ENCODE measurements at places on chromosomes 13 and 19. TPM values are rescaled to one million over a fixed set of nuclear protein-coding genes. Genes with fewer than 3 reads are reported as not detected.

DNA sequence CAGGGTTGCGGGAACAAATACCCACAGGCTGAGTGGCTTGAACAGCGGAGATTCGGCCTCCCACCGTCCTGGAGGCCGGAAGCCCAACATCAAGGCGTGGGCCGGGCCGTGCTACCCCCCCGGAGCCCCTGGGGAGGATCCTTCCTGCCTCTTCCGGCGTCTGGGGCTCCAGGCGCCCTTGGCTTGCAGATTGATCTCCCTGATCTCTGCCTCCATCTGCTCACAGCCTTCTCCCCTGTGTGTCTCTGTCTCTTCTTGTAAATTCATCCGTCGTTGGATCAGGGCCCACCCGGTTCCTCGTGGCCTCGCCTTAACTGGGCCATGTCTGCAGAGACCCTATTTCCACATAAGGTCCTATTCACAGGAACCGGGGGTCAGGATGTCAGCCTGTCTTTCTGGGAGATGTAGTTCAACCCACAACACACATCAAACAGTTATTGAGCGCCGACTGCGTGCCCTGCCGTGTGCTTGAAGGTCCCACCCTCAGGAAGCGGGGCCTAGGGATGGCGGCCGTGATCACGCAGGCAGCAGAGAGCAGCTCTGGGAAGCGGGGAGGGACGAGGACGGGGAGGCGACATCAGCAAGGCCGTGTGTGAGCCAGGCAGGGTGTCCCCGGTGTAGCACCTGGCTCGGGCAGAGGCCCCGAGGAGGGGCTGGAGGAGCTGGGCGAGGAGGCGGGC lies 21.3 kb downstream of the HCN2 start:
- H3K36me3 ChIP-seq, result no peaks in the 10 kb centered on the region
- H3K4me3 ChIP-seq, result peak overlapping the region; percentile 40
- H3K27me3 ChIP-seq, result no peaks in the 10 kb centered on the region
- peak overlapping the region; percentile 69 for H3K27ac ChIP-seq
- DNase-seq, result peak; percentile 92

Gene SCEL
- total RNA-seq, result not detected

GRCh38 chr19:10876459-10877240 lies 5.3 kb downstream of the CARM1 start:
- DNase-seq, result peak; percentile 63
- H3K4me3 ChIP-seq, result no peak overlapping the region
- peaks cover 18% of the 10 kb centered on the region for H3K4me1 ChIP-seq

DNA sequence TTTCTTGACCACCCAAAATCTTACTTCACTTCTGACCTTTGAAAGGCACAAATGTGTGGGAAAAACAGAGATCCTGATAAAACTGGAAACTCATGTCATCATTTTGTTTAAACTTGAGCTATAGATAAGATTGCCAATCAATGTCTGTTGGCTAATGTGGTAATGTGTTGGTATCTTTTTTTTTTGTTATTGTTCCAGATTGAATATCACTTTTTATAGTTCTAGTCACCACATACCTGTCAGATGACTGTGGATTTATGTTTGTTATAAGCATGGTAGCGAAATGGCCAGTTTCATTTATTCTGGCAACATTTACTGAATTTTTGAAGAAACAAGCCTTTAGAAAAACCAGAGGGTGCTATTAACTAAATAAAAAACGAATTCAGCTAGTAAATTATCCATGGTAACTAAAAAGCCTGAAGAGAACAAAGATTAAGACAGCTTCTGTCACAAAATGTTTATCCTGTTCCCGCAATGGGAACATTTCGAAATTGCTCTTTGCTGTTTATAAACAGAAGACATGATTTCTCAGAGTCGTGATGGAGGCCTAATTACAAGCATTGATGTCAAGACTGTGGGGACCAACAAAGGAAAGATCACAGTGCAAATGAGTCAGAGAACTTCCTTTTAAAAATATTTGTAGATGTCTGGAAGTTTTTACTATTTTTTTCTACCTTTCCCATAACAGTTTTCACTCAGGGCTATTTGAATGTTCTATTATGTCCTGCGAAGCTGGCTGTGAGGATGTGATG lies 82.9 kb upstream of the POSTN start:
- H3K27me3 ChIP-seq, result no peaks in the 10 kb centered on the region
- H3K4me1 ChIP-seq, result no peaks in the 10 kb centered on the region
- no peak overlapping the region for H3K27ac ChIP-seq
- H3K4me3 ChIP-seq, result no peak overlapping the region

DNA sequence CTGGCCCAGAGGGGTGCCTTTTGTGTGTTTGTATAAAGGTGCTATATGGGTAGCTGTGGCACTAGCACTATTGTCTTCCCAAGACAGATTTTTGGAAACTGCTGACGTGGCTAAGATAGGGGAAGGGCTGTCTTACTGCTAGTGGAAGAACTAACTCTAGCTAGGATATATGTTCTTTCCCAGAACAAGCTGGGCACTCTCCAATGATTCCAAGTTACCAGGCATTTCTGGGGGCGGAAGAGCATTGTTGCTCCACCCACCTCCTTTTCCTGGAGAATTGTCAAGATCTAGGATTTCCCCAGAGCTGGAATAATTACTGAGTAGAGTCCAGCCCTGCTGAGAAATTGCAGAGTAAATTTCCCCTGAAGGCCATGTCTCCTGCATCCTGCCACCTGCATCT lies 408.3 kb downstream of the KLF5 start:
- no peak overlapping the region for H3K4me3 ChIP-seq
- H3K4me1 ChIP-seq, result peaks cover 11% of the 10 kb centered on the region
- peak; percentile 15 for DNase-seq

DNA sequence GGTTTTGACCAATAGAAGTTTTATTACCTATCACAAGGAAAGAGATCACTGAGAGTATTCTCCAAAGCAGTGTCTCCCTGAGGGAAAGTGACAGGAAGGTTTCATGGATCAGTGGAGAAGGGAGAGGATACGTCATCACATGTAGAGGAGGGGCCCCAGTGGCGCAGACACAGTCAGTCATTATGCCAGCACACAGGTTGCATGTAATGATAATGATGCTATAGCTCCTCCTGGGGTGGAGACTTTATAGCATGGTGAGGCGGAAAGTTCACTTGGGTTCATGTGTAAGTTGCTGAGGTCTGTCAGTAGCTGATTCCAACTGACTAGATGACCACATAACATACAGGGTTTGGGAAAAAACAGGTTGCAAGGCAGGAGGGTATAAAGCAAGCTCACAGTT lies 88.8 kb downstream of the FNDC3A start:
- H3K4me1 ChIP-seq, result no peaks in the 10 kb centered on the region
- H3K27me3 ChIP-seq, result no peaks in the 10 kb centered on the region
- no peak for DNase-seq
- H3K4me3 ChIP-seq, result no peak overlapping the region

- peaks cover 5% of the 10 kb centered on the region for H3K4me1 ChIP-seq
- H3K27ac ChIP-seq, result peak overlapping the region; percentile 78
- no peaks in the 10 kb centered on the region for H3K36me3 ChIP-seq
- peak overlapping the region; percentile 59 for H3K4me3 ChIP-seq
- peak; percentile 52 for DNase-seq
Measured at GRCh38 chr19:57665261-57665806, 3.4 kb upstream of the ZSCAN4 start.

DNA sequence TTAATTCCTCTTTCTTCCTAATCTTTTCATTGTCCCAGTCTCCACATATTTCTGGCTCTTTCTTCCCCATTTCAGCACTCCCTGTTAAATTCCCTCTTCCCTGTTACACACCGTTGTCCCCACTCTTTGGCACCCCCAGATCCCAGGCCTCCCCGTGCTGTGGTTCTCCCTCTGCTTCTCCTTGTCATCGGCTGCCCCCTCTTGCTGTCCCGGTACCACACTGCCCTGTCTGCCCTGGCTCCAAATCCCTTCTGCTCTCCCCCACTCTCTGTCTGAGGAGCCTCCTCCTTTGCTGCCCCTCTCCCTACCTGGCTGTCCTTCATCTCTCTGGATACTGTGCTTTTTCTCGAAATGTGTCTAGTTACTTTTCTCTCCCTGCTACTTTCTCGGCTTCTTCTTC lies 983 bp downstream of the ZNF415 start:
- H3K4me1 ChIP-seq, result no peaks in the 10 kb centered on the region
- H3K27me3 ChIP-seq, result no peaks in the 10 kb centered on the region
- no peak for DNase-seq
- H3K4me3 ChIP-seq, result peak overlapping the region; percentile 79
- no peaks in the 10 kb centered on the region for H3K36me3 ChIP-seq
- H3K27ac ChIP-seq, result no peak overlapping the region

DNA sequence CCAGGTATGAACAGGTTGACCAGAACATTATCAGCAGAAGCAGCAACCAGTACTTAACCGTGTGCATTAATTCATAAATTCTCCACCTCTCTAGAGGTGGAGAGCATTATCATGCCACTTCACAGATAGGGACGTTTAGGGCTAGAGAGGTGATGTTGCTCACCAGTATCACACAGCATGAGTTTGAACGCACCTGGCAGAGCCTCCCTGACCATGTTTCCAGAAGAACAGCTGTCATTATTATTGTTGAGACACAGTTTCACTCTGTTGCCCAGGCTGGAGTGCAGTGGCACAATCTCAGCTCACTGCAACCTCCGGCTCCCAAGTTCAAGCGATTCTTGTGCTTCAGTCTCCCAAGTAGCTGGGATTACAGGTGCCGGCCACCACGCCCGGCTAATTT lies 6.8 kb downstream of the KANK2 start:
- H3K27me3 ChIP-seq, result no peaks in the 10 kb centered on the region
- DNase-seq, result no peak
- H3K36me3 ChIP-seq, result peaks cover 54% of the 10 kb centered on the region
- H3K4me1 ChIP-seq, result peaks cover 34% of the 10 kb centered on the region
- 0 out of 2 replicates have a peak overlapping the region, but pooled peaks have one; percentile 0 for H3K27ac ChIP-seq
- no peak overlapping the region for H3K4me3 ChIP-seq

Gene DCT
- not detected for total RNA-seq

GRCh38 chr13:45615501-45616101 lies at the start of gene ERICH6B:
ERICH6B (minus strand) TSS chr13:45615739; CDS start chr13:45597005, 18,734 bp downstream.
- H3K4me1 ChIP-seq, result no peaks in the 10 kb centered on the region
- H3K27ac ChIP-seq, result no peak within 1 kb of the TSS
- H3K4me3 ChIP-seq, result no peak within 1 kb of the TSS
- no peaks in the 10 kb centered on the region for H3K27me3 ChIP-seq

DNA sequence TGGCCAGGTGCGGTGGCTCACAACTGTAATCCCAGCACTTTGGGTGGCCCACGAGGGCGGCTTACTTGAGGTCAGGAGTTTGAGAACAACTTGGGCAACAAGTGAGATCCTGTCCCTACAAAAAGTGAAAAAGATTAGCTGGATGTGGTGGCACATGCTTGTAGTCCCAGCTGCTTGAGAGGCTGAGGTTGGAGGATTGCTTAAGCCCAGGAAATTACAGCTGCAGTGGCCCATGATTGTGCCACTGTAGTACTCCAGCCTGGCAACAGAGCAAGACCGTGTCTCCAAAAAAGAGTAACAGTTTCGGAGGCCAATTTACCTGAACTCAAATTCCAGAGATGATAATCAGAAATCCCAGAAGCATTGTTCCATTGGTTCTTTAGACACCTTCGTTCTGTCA lies 4.4 kb downstream of the ZNF473 start:
- no peak for DNase-seq
- no peaks in the 10 kb centered on the region for H3K4me1 ChIP-seq
- no peak overlapping the region for H3K27ac ChIP-seq
- H3K4me3 ChIP-seq, result no peak overlapping the region
- no peaks in the 10 kb centered on the region for H3K27me3 ChIP-seq

Gene ZNF780B
- 23.5 TPM for total RNA-seq

- no peaks in the 10 kb centered on the region for H3K36me3 ChIP-seq
- H3K27ac ChIP-seq, result no peak overlapping the region
- H3K27me3 ChIP-seq, result no peaks in the 10 kb centered on the region
- 0 out of 2 replicates have a peak, but pooled peaks cover 2% of the 10 kb centered on the region for H3K4me1 ChIP-seq
- no peak overlapping the region for H3K4me3 ChIP-seq
Measured at GRCh38 chr19:41437944-41438574, 1.7 kb downstream of the DMAC2 start.

DNA sequence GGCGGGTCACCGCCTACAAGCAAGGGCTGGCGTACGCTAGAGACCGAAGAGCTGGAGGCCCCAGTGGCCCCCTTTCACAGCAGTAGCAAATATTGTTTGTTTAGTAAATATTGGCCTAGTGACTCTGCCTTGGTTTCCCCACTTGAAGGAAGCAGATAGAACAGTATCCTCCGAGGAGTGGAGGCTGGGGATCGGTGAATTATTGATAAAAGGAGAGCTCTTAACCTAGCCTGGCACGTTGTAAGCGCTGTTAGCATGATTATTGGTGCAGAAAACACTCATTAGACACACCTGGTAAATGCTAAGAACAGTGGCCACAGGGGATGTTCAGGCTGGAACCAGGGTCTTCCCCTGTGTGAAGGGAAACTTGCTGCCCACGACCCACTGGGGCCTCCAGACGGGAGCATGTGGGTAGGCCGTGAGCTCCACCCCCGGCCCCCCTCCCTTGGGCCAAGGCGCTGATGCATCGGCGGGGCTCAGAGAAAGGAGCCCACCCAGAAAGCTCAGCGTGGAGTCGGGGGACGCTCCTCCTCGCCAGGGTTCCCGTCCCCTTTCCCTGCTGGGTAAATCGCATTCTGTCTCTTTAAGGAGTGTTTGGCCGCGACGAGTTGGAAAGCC lies 2.3 kb downstream of the IER2 start:
- peak overlapping the region; percentile 75 for H3K4me3 ChIP-seq
- peaks cover 11% of the 10 kb centered on the region for H3K4me1 ChIP-seq
- no peaks in the 10 kb centered on the region for H3K27me3 ChIP-seq
- H3K27ac ChIP-seq, result peak overlapping the region; percentile 93

Gene ZNF677
- 12.1 TPM for total RNA-seq

- no peak overlapping the region for H3K27ac ChIP-seq
- DNase-seq, result no peak
- no peaks in the 10 kb centered on the region for H3K36me3 ChIP-seq
- no peak overlapping the region for H3K4me3 ChIP-seq
- no peaks in the 10 kb centered on the region for H3K4me1 ChIP-seq
- H3K27me3 ChIP-seq, result peaks cover 6% of the 10 kb centered on the region
Measured at GRCh38 chr19:35206379-35206778, 22.2 kb downstream of the FAM187B start.

GRCh38 chr13:109088624-109088917 lies 459.2 kb downstream of the MYO16 start:
- no peak overlapping the region for H3K4me3 ChIP-seq
- no peaks in the 10 kb centered on the region for H3K36me3 ChIP-seq
- no peak for DNase-seq

Gene PGLYRP1
- not detected for total RNA-seq

GRCh38 chr13:32783067-32783466 lies 196.8 kb downstream of the PDS5B start:
- peaks cover 29% of the 10 kb centered on the region for H3K36me3 ChIP-seq
- H3K4me3 ChIP-seq, result no peak overlapping the region
- H3K27ac ChIP-seq, result no peak overlapping the region
- peaks cover 1% of the 10 kb centered on the region for H3K4me1 ChIP-seq
